Stimulated activated CD8-positive, alpha-beta memory T cell treated with anti-CD3 and anti-CD28 coated beads, Interleukin-4, amount 100 ng/mL, for 1 hour (primary cell): ENCODE measurements at places on chromosomes 1 and 21.

DNA sequence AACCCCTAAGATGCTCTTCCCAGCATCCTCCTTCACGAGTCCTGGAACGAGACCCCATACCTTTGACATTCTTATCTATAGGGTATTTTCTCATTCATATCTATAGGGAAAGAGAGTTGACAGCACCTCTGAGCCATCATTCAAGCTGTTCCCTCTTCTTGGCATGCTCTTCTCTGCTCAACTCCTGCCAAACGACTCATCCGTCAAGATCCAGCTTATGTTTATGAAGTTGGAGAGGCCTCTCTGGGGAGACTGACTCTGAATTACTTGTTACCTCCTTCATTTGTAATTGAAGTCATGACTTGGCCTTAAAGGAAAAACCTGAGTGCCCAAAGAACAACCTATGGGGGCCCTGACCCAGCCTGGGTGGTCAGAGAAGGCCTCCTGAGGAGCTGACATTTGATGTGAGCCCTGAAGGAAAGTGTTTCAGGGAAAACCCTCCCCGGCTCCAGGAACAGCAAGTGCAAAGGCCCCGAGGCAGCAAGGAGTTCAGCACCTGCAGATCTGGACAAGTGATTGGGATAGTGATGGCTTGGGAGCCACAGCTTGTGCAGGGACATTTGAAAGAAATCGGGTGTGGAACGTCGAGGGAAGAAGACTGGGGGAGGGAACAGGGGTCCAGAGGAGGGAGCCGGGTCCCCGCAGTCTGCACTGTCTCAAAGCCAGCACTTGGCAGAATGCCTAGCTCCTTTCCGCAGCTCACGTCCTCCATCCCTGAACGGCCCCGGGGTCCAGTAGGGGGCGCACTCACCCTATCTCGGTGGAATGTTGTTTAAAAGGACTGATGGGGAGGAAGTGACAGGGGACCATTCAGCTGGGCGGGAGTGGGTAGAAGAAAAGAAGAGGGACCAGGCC lies 14.0 kb upstream of the CDA start:
- DNase-seq, result peak; percentile 34

GRCh38 chr1:207854001-207854400 lies 56.9 kb downstream of the CD34 start:
- no peak for DNase-seq

GRCh38 chr21:38788275-38788905 lies 17.3 kb upstream of the ETS2 start:
- DNase-seq, result no peak

DNA sequence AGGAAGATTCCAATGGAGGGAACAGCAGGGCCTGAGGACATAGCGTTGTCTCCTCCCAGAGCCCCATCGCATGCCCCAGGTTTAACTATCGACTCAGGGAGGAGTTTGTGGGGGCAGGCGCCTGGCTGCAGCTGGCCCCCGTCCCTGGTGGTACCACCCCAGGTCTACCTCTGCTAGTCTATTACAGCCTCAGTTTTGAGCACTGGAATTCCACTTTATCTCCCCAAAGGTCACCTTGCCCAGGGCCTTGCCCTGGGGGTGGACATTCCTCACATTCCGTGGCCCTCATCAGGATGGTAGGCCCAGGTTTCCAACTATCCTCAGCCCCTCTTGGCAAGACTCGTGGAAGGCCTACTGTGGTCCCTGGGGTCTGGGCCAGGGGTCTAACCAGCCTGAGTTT lies 65.4 kb upstream of the SSBP3 start:
- no peak for DNase-seq

- DNase-seq, result no peak
Measured at GRCh38 chr1:154998201-154998780, 4.3 kb upstream of the ZBTB7B start.

GRCh38 chr1:231663211-231663792 lies 36.7 kb downstream of the DISC1 start:
- DNase-seq, result no peak

- no peak for DNase-seq
Measured at GRCh38 chr1:159829273-159829634, 2.6 kb downstream of the SLAMF8 start.
